ENCODE measurements at places on chromosomes 2 and 18.
A peak's percentile ranks its signal among the peaks of the same experiment; 100 is the strongest.

- DNase-seq, result no peak
These were observed 276.3 kb downstream of the RND3 start for GRCh38 chr2:150211164-150211631.

DNA sequence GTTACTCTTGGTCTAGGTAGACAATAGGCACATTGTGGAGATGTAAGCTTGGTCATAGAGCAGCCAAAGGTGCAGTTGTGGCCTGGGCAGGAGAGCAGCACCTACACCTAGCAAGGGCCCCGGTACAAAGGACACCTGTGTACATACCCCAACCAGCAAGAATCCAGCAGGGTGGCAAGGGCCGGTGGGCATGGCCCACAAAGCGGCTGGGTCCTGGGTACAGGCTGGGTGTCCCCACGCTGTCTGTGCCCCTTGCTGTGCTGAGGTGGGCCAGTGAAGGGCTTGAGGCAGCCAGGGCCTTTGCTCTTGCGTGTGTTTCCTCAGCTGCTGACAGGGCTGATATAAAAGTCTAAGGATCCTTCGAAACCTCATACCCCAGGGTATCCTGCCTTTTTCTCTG lies 501.8 kb downstream of the EIPR1 start:
- DNase-seq, result no peak

DNA sequence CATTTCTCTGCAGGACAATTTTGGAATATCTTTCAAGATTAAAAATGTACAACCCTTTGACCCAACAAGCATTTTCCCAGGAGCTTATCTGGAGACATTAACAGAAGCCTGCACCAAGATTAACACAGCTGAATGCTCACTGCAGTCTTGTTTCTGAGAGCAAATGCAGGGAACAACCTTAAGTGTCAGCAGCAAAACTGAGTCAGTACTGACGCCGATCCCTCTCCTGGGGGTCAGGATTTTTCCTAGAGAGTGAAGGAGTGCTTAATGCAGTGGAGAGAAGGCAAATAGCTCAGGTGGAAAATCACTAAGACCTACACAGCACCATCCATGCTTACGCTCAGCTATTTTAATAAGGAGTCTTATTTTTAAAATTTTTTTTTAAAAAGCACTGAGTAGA lies 42.8 kb upstream of the SGPP2 start:
- no peak for DNase-seq

DNA sequence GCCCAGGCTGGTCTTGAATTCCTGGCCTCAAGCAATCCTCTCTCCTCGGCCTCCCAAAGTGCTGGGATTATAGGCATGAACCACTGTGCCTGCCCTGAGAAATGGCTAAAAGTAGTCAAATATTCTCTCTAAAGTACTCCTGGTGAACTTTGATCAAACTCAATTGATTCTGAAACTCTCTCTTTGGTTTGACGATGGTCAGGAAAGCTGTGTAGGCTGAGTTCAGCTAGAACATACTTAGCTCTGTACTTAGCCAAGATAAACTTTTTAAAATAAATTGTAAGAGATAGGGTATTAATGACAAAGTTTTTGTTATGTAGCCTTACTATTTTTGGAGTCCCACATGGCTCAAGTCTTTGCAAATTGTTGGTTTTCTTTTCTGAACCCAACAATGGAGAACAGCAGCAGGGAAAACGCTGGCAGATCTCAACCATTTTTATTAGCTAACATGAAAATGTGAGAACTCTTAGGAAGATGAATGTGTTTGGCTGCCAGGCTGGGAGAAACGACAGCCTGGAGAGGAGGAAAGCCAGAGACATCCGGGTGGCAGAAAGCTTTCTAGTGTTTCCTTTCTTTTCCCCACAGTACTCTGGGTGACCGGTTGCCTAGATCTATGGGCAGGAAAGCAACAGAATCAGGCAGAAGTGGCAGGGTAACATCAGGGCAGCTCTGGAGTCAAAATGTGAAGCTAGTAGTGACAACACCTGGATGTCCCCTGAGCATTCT lies 193.0 kb upstream of the LHCGR start:
- DNase-seq, result no peak

- no peak for DNase-seq
These were observed 32.9 kb downstream of the SMAD7 start for GRCh38 chr18:48917579-48918517.

DNA sequence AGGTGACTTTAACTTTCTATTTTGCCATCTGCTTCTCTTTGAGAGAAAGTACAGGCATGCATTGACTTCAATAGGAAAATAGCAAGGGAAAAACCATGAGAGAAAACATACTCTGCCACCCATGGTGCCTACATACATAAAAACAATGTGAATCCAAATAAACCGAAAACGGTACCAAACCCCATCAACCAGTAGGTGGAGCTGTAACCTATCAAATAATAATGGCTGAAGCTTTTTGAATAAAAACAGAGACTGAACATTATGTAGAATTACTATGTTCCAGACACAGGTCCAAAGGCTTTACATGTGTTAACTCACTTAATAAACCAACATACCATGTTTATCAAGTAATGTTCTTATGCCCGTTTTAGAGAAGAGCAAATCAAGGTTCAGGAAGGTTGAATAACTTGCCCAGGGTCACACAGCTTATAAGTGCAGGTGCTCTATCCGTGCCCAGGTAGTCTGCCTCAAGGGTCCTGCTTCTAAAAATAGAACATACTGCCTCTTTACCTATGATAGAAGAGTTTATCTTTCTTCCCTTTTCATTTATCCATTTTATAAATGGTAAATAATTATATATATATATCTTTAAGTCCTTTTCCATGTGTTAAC lies 293.9 kb upstream of the SYT4 start:
- no peak for DNase-seq

- no peak for DNase-seq
These were observed 6.9 kb upstream of the IGFBP2 start for GRCh38 chr2:216626168-216626874.

DNA sequence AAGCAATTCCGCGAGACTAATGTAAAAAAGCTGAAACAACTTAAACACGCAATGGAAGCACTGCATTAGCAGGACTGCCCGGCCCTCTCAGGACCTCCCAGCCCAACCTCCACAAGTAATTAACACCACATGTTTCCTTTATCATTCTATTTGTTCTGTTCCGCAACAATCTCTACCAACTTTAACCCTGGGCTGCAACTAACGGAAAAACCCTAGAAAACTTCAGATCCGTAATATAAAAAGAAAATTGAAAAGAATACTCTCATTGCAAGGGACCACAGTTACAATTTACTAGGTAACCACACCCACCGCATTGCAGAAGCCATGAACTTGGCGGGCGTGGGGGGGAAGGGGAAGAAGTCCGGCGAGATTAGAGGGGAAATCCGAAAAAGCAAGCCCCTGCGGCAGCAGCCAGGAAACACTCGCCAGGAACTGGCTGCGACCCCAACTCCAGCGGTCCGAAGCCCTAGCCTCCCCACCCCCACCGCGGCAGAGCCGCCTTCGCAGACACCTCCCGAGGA lies 1.2 kb downstream of the EPB41L3 start:
- DNase-seq, result no peak

GRCh38 chr2:38095079-38095995 lies 19.4 kb upstream of the CYP1B1 start:
- no peak for DNase-seq

DNA sequence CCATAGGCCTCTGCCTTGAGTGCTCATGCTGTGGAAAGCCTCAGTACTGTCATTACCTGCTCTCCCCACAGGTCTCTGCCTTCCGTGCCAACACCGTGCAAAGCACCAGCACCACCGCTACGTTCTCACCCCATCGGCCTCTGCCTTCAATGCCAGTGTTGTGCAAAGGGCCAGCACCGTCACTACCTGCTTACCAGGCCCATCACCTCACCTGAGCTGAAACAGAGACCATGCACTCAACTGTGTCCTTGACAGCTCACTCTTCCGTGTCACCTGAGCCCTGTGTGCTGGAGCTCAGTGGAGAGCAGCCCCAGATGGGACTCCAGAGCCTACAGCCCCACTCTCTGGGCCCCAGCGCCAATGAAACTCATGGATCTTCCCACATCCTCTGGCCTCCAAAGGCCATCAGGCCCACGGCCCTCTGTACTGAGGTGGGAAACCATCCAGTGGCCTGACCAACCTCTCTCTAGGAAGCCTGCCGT lies 62.7 kb downstream of the ZNF516 start:
- no peak for DNase-seq

DNA sequence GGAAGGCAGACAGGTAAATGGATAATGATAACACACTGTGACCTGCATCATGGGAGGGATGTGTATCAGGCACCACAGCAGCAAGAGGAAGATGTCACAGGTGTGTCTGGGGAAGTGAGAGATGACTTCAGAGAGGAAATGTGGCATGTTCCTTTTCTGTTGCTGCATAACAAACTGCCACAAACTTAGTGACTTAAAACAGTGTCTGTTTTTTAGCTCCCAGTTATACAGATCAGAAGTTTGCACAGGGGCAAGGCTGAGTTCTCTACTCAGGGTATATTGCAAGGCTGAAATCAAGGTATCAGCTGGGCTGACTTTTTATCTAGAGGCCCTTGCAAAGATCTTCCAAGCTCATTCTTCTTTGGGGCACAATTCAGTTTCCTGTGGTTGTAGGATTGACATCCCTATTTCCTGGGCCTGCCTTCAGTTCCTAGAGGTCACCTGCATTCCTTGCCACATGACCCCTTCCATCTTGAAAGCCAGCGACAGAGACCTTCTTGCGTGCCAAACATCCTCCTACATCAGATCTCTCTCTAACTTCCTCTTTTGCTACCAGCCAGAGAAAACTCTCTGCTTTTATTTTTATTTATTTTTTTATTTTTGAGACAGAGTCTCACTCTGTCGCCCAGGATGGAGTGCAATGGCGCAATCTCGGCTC lies 2.1 kb upstream of the MAP3K2 start:
- no peak for DNase-seq

DNA sequence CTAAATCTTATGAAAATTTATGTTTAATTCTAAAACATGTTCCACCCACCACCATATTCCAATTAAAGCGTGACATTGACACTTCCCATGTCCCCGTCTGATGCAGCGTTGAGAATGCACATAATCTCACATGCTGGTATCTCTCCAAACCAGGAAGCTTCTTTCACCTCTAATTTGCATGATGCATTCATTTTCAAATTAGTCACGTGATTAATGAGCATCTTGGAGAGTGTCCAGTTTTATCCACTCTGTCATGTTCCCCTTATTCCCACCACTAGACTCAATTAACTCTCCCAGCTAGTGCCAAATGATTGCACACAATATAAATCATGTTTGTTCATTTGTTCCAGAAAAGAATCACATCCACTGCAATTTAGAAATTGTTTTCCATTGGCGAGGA lies 105.8 kb downstream of the RIT2 start:
- DNase-seq, result no peak

DNA sequence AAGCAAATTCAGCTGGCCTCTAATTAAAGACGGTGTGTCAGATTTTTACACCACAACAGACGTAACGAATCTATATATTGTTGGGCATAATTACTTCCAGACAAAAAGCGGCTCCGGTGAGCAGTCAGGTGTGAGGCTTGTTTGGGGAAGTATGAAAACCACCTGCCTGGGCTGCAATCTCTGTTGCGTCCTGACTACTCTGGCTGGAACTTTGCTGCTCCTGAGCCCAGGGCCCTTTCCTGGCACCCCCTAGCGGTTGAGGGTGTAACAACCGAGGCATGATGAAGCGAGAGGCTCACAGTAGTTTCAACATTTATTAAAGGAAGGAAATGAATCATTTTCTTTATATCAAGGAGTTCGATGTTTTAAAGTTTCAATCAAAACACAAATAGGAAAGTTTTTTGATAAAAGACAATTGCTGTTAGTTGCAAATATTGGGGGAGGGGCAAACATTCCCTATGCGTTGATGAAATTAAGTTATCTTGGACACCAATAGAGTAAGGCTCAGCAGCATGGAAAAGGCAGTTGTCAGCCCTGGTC lies 10.6 kb upstream of the ITGB6 start:
- peak; percentile 9 for DNase-seq

GRCh38 chr2:203869223-203870042 lies 1.9 kb downstream of the CTLA4 start:
- no peak for DNase-seq
